ENCODE measurements at places on chromosomes 12 and 14.
A peak's percentile ranks its signal among the peaks of the same experiment; 100 is the strongest.

- no peak for DNase-seq
Measured at GRCh38 chr12:28104903-28105864, 85.1 kb upstream of the CCDC91 start.

DNA sequence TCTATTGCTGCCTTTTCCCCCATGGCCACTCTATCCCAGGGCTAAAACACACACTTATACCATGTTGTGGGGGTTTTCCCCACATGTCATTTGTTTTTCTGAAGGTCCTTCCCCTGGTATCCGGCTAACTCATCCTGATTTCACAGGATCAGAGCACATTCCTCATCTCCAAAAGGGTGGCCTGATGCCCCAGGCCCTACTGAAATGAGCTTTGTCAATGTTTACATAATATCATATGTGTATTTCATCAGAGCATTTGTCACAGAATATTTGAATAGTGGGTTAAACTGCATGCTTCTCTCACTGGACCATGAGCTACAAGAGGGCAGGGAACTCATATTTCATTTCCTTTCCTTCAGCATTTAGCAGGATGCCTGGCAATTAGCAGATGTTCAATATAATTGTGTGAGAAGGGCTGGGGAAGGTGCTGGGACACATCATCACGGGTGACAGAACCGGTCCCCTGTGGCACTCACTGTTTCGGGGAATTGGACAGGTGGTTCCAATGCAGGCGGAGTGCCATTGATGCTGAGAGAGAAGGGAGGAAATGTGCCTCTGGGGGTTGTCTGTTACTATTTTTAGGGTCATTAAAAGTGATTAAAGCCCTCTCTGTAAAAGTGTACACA, 26.8 kb downstream of the EMP1 start:
- DNase-seq = peak; percentile 59

DNA sequence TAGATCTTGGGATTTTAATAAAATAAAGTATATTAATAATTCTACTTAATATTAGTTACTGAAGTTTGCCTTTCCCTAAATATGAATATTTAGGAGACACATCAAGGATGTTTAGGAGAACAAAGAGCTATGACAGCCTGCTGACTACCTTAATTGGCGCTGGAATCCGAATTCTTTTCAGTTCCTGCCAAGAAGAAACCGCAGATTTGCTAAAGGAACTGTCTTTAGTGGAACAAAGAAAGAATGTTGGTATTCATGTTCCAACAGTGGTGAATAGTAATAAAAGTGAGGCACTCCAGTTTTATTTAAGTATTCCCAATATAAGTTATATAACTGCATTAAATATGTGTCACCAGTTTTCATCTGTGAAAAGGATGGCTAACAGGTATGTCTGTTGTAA, 54.5 kb downstream of the MIS18BP1 start:
- DNase-seq = no peak

- no peak for DNase-seq
Measured at GRCh38 chr12:100927826-100928225, 133.2 kb downstream of the ANO4 start.

DNA sequence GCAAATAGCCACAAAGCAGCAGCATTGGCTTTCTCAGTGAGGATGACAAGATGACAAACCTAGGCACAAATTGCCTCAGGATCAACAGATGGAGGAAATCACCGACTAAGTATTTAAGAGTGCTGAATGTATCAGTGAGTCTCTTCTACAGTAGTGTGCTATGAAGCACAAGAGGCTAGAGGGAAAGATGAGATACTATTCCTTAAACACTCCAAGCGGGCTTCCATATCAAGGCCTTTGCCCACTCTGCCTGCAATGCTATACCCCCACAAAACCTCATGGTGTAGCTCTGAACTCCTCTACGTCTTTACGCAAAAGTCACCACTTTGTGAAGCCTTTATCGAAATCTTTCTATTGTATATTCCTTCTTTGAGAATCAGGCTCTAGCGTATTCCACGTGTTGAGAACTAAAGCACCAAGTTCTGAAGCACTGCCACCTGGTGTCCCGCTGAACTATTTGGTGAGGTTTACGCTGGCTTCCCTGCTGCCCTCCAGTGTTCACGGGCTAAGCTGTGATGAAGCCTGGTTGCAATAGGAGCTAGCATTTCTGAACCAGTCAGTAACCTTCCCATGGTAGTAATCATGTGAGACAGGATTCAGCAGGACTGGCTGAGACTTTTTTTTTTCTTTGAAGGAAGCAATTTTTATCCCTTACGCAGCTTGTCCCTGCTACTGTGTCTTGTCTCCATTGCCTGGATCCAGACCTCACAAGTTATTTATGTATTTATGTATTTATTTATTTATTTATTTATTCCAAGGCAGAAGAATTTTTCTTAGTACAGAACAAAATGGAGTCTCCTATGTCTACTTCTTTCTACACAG, 426.5 kb upstream of the OR4E1 start:
- DNase-seq = peak; percentile 39

- no peak for DNase-seq
Measured at GRCh38 chr12:92556141-92556540, 146.6 kb upstream of the PLEKHG7 start.

- DNase-seq = no peak
Measured at GRCh38 chr12:13085968-13086686, 17.3 kb downstream of the GSG1 start.

- DNase-seq = no peak
Measured at GRCh38 chr12:57085999-57086492, 2.9 kb upstream of the NAB2 start.

- DNase-seq = peak; percentile 86
Measured at GRCh38 chr12:122203301-122204166, at the start of gene B3GNT4. B3GNT4 (plus strand) TSS chr12:122203709; CDS start chr12:122204619, 910 bp downstream.

- DNase-seq = no peak
Measured at GRCh38 chr12:116125956-116126566, 151.4 kb downstream of the MED13L start.

- no peak for DNase-seq
Measured at GRCh38 chr12:109952160-109952858, 43.9 kb downstream of the GIT2 start.

DNA sequence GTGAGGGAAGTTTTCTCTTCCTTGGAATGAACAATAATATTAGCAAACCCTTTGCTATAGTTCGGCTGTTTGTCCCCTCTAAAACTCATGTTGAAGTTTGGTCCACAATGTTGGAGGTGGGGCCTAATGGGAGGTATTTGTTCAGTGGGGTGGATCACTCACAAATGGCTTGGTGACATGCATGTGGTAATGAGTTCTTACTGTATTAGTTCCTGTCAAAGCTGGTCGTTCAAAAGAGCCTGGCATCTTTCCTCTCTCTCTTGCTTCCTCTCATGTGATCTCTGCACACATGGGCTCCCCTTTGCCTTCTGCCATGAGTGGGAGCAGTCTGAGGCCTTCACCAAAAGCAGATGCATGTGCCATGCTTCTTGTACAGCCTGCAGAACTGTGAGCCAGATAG, 13.1 kb upstream of the PPP4R4 start:
- DNase-seq = no peak

DNA sequence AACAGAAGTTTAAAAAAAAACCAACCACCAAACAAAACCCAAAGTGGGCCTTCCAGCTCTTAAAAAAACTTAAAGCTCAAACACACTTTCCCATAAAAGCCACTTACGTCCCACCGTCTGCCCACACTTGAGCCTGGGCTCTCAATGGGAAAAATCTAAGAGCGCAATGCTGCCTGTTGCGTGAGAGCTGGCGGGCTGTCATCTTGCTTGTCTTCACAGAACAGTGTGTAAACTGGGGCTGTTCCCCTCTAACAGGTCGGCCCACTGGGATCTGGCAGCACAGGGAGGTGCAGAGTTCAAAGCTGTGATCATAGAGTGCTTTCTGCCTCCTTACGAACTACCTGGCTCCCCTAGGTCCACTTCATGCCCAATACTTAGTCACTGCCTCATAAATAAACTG, 80.0 kb downstream of the DICER1 start:
- peak; percentile 90 for DNase-seq

- DNase-seq = no peak
Measured at GRCh38 chr12:16076970-16077522, 165.9 kb downstream of the DERA start.

DNA sequence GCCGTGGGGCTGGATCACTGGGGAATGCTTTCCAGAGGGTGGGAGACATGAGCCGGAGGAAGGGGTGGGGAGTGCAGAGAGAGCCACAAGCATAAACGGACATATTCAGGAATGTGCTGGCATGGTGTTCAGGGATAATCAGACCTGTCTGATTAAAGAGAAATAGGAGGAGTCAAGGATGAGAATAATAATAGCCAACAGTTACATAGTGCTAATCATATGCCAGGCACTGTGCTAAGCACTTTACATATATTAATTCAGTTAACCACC, 43.7 kb downstream of the LTBP2 start:
- DNase-seq = no peak

DNA sequence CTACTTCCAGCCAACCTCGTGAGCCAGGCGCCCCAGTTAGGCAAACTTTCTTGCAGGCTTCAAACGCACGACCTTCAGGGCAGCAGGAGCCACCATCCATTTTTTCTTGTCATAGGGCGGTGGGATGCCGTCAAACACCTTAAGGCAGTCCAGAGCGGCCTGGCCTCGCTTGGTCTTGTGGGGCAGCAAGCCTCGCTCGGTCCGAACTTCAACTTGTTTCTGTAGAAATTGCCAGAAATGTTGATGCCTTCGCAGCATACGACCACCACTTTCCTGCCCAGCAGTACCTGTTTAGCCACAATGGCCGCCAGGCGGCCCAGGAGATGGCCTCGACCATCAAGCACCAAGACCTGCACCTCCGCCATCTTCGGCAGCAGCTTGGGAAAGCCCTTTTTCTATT, 474.7 kb downstream of the MDGA2 start:
- no peak for DNase-seq

GRCh38 chr12:58732894-58733293, 187.4 kb downstream of the LRIG3 start:
- no peak for DNase-seq

DNA sequence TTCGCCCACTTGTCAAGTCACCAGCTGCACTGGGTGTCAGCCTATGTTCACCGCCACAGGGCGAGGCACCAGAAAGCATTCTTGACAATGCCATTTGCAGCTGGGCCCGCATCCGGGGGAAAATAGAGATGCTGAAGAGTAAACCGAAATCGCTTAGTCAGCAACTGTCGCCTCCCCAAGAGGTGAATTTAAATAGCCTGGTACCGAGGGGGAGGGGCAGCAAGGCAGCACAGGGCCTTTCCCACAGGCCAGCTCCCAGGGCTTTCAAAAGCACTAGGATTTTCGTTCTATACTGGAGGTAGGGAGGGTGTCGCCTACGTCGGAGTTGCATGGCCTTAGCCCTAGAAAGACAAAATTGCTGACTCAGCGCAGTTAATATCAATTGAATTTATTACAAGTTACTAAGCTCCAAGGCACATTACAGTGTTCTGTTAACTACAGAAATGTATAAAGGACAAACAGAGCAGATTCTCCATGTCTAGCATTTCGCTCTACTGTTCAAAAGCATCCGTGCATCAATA, 4.3 kb downstream of the IRF2BPL start:
- peak; percentile 90 for DNase-seq

DNA sequence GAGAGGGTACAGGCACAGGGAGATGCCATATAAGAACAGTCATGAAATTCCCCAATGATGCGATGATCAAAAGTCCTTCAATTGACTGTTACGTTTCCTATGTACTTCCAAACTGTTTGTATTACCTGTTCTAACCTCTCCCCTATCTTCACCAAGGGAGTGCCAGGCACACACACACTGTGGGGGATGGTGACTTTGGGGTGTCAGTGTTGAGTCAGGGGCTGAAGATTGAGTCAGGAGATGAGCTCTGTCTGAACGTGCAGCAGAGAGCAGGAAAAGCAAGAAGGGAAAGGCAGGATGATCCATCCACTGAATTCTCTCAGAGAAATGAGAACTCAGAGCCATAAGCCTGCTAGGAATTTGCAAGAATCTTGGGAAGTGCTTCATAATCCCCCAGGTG, 153.4 kb downstream of the EFCAB11 start:
- DNase-seq = no peak

DNA sequence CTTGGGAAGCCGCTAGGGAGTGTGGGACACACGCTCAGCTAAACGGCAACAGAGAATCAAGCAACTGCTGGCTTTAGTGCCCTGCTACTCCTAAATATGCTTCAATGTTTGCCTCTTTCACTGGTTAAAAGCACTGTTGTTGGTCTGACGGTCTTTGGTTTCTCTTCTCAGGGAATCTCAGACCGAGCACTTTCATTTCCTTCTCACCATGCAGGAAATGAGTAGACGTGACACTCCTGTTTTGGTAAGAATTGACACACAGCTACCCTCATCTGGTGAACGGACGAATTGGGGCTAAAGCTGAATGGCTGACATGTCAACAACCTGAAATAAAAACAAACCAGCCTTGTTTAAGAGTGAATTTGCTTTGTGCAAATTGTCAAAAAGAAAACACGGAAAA, 57.5 kb upstream of the PIWIL1 start:
- no peak for DNase-seq

- DNase-seq = no peak
Measured at GRCh38 chr14:96422992-96423391, 31.1 kb downstream of the AK7 start.

GRCh38 chr14:57295239-57295638, 26.5 kb downstream of the AP5M1 start:
- DNase-seq = no peak

DNA sequence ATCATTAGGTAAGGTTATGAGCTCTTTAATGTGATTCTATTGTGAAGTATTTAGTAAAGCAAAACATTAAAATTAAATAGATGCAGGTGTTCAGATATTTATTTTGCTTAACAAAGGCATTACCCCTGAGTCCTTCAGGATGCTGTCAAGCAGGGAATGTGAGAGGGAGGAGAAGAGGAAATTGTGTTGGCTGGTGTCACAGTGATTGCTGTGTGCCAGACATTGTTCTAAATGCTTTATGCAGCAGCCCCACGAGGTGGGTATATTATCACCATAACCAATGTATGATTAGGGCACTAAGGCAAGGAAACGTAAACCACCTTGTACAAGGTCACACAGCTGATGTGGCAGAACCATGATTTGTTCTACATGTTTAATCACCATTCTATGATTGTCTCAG, 80.1 kb downstream of the STAB2 start:
- DNase-seq = peak; percentile 66

DNA sequence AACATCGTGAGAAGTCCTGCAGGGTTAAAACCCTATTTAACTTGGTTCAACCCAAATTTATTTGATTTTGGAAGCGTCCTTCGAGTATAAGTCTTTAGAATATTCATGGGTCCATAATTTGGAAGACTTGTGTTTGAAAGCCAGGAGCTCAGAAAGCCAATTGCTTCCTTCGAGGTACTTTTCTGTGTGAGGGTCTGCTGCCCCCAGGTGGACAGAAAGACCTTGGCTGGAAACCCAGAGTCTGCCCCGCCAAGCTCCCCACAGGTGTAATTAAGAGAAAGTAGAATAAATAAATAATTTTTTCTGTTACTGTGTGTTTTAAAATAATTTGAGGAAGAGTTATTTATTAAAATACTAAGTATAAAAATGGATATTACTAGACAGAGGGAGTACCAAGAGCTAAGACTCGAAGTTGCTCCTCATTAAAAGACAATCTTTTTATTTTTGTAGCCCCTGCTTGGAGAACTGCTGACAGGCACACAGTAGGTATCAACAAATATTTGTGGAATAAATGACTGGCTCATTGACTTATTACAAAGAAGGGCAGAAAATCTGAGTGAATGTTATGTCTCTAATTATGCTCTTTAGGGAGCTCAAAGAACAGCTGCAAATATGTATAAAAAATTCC, 105.8 kb downstream of the PAH start:
- DNase-seq = peak; percentile 42

GRCh38 chr12:27665704-27666103, 30.5 kb upstream of the REP15 start:
- no peak for DNase-seq

Data from NCI-H1417 (cell line).